ENCODE measurements at places on chromosomes 3 and 15. TPM values are rescaled to one million over a fixed set of nuclear protein-coding genes. Genes with fewer than 3 reads are reported as not detected.
A peak's percentile ranks its signal among the peaks of the same experiment; 100 is the strongest.

DNA sequence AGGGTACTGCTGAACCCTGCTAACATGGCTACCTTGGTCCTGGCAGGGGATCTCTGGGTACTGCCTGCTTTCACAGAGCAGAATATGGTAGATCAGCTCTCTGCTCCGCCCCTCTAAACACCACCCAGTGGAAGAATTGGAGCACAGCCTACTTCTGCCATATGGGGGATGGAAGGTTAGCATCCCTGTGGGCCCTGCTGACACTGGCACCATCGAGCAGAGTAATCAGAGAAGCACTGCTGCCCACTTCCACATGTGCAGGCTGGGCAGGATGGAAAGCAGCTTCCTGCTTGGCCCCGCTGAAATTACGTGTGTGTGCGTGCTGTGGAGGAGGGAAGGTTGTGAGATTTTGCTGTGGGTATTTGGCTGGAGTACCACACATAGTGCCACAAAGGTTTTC is 24.8 kb downstream of the CCR1 start:
- no peak for DNase-seq

GRCh38 chr3:50652709-50653108 is 22.0 kb upstream of the DOCK3 start:
- no peak for DNase-seq

DNA sequence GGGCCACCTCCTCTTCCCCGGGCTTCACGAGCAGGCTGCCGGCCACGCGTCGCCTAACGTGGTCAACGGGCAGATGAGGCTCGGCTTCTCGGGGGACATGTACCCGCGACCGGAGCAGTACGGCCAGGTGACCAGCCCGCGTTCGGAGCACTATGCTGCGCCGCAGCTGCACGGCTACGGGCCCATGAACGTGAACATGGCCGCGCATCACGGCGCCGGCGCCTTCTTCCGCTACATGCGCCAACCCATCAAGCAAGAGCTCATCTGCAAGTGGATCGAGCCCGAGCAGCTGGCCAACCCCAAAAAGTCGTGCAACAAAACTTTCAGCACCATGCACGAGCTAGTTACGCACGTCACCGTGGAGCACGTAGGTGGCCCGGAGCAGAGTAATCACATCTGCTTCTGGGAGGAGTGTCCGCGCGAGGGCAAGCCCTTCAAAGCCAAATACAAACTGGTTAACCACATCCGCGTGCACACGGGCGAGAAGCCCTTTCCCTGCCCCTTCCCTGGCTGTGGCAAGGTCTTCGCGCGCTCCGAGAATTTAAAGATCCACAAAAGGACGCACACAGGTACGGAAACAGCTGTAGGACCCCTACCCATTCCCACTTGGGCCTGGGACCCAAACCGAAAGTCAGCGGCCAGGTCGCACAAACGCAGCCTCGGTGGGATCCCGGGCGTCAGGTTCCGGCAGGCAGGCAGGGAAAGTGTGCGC is 1.5 kb downstream of the ZIC1 start:
- DNase-seq = peak; percentile 42

DNA sequence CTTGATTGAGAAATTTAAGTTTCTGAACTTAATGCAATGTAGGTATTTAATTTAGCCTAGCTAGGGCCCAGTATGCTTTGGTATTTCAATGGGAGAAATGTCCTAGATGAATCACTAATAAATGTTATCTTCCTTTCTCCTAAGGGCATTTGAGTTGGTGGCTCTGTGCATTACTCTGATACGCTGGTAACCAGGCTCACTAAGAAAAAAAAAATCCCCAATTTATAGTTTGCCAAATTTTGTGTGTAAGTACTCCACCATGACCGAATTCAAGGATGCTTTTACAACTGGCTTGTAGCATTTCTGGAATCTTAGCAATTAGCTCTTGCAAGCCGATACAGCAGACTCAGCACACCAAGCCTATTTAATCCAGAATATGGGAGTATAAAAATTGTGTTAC is 94.6 kb upstream of the LPP start:
- no peak for DNase-seq

GRCh38 chr15:25965326-25965725 is 102.2 kb upstream of the ATP10A start:
- no peak for DNase-seq

GRCh38 chr3:175294793-175295192 is 435.7 kb downstream of the NAALADL2 start:
- no peak for DNase-seq

Gene ITIH4
- total RNA-seq = 4.6 TPM

Gene FRMD5
- 44.6 TPM for total RNA-seq

Gene EFCC1
- total RNA-seq = 1.2 TPM

Gene RPLP1
- 1,271 TPM for total RNA-seq
